NCI-H1930 (cell line): ENCODE measurements at places on chromosomes 7 and 10.

DNA sequence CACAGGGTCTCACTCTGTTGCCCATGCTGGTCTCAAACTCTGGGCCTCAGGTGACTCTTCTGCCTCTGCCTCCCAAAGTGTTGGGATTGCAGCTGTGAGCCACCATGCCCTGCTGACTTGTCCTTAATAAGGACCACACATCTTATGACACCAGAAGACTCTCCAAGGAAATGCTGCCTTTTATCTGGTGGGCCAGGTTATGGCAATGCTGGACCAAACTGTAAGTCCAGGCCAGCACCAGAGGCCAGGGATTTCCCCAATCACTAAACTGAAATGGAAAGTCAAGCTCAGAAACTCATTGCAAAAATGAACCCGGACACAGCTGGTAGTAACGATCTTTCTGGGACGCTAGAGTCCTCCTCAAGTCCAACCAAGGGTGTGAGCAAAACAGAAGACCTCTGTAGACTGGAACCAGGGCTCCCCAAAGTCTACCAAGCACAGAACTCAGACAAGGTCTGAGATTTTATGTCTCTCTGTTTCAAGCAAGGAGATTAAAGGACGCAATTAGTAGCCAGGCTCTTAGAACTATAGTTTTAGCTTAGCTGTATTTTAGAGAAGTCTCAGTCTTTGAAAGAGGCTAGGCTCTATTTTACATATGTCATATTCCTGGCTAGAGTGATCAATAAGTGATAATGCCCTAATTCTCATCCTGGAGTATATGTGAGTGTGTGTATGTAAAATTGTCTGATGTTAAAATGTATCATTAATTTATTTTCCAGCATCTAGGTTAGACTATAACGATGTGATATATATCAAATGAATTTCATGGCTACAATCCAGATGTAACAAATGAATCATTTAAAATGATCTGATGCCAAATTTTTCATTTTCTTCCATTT, 74.0 kb upstream of the ITGB1 start:
- DNase-seq: no peak

DNA sequence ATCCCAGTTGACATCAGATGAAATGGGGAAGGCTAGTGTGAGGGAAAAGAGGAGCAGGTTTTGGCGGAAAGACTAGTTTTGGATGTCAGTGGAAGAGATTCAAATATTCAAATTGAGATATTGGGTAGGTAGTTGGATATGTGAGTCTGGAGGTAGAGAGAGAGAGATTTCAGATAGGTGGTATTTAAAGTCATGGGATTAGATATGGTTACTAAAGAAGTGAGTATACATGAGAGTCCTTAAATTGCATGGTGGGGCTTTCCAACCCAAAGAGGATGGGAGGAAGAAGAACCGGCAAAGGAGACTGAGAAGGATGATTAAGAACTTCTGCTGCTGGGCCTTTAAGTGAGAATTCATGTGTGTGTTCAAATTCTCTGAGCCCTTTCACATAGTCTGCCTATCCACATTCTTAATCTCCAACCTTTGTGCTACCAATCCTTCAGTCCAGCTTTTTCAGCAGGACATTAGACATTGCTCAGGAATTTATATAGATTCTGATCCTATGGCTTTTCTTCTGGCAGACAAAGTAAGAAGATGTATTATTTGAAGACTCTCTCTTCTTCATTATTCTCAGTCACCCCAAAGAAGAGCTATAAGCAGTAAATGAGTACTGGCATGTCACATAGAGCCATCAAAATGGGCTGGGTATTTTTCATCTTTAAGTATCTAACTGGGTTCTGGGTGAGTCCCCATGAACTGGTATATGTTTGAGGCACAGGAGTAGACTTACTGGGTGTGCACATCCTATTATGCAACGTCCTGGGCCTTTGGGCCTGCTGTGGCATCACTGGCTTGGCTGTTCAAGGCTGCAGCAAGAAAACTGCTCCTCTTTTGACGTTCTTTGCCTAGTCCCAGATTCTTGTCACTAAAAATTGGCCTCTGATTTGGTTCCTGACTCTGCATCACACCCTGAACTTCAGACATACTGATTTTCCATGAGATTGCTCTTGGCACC, 33.6 kb downstream of the ST7 start:
- DNase-seq: no peak

- no peak for DNase-seq
Measured at GRCh38 chr7:1919539-1920265, 249.6 kb downstream of the ELFN1 start.

DNA sequence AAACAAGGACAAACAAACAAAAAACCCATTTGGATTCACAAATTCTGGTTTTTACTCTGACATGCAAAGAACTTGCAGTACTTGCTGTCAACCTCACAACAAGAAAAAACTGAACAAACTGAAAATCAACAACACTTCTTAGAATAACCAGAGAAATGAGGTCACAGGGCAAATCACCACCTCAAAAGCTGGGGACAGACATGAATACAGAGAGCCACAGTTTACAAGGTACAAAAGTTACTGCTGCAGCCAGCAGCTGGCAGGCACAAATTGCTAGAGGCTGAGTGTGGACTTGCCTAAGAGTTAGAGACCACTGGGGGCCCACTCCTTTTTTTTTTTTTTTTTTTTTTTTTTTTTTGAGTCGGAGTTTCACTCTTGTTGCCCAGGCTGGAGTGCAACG, 15.0 kb upstream of the RNF32 start:
- DNase-seq: no peak

GRCh38 chr10:91742229-91742628, 56.0 kb upstream of the TNKS2 start:
- no peak for DNase-seq

DNA sequence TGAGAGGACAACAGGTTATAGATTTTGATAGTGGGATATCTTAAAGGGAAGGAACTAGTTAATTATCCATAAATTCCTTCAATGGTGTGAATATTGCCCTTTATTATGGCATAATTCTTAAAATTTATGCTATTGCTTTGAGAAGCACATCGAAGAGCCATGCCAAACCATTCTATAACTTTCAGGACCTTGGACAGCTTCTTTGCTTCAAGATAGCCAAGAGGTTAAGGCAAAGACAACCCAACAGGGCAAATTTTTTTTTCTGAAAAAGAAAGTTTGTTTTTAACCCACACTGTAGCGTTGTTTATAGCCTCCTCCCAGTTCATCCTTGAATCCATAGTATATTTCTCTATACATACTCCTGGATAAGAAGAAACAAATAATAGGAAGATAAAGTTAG, 103.2 kb downstream of the NRG3 start:
- DNase-seq: no peak

DNA sequence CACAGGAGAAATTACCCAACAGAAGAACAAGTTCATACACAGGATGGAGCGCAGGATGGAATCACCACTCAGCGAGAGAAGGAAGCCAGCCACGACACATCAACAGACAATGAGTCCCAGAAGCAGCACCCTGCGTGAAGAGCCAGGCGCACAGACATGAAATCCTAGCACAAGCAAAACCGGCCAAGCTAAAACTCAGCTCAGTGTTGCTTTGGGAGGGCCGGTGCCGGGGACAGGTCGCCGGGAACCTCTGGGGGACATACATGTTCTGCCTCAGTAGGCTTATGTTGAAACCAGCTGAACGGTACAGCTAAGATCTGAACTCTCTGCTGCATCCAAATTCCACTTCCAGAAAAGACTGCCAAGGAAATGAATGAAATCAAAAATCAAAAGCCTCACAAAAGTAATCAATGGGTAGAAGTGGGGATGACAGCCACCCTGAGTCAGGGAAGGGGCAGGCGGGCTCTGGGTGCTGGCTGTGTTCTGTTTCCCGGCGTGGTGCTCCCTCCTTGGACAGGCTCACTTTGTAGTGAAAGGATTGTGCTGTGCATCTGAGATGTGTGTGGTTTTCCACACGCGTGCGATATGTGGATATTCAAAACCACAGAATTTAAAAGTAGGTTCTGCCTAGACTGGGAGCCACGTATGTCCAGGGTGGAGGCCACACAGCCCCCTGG, 114.7 kb downstream of the PDGFA start:
- no peak for DNase-seq

DNA sequence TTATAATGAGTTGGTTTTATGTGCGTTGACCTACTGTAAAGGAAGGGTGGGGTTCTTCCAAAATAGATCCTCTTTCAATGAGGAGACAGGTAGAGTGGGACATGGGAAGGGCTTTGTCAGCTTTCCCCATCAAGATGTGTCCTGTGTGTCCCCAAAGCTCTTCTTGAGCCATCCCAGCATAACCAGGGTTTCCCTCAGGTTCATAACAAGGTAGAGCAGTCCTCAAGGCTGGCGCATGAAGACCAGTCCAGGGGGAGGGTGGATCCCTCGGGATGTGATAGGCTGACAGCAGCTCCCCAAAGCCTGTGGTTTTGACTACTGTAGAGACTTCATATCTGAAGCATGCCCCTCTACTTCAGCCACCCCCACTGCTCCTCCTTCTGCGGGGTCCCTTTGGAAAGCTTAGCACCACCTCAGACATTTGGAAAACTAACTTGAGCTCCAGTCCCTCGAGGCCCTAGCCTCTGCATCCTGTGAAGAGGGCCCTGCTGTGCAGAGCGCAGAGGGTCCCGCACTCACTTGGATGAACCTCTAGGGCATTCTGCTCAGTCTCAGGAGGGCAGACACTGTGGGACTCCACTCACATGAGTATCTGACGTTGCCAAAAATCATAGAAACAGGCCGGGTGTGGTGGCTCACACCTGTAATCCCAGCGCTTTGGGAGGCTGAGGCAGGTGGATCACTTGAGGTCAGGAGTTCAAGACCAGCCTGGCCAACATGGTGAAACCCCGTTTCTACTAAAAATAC, 1.1 kb upstream of the GIMAP8 start:
- DNase-seq: no peak

- DNase-seq: no peak
Measured at GRCh38 chr7:18445916-18446520, 49.5 kb upstream of the HDAC9 start.

- no peak for DNase-seq
Measured at GRCh38 chr7:30080818-30081217, 52.6 kb downstream of the PLEKHA8 start.

- no peak for DNase-seq
Measured at GRCh38 chr10:44380829-44381600, 3.9 kb downstream of the CXCL12 start.

GRCh38 chr7:44629829-44630522, 23.5 kb downstream of the OGDH start:
- no peak for DNase-seq

- no peak for DNase-seq
Measured at GRCh38 chr10:125158601-125159485, 1.5 kb downstream of the CTBP2 start.

DNA sequence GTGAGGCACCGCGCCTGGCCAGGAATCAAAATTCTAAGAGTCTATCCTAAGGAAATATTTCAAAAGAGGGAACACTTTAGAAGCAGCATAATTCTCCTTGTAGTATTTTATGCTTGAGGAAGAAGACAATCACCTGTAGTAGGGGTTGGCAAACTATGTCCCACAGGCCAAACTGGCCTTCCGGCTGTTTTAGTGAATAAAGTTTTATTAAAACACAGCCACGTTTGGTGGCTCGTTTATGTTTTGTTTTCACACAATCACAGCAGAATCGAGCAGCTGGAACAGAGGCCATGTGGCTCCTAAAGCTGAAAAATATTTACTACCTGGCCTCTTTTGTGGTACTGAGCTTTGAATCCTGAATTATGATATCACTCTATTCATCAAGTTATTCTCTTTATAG, 131.7 kb upstream of the TNS3 start:
- DNase-seq: no peak

DNA sequence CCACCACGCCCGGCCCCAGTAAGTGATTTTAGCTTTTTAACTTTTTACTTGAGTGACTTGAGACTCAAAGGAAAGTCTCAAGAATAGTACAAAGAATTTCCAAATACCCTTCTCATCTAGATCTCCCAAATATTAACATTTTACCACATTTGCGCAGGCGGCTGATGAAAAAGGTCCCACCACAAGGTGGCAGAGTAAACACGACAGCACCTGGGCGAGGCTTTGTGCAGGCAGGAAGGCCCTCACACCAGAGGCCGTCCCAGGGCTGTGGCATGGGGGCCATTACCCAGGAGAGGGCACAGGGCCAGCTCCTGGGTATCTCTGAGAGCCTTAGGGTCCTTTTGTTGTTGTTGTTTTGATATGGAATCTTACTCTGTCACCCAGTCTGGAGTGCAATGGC, 50.0 kb upstream of the WIPI2 start:
- no peak for DNase-seq

GRCh38 chr7:4227105-4228010, 454.7 kb upstream of the FOXK1 start:
- DNase-seq: no peak

GRCh38 chr10:11322698-11323097, 288.8 kb downstream of the USP6NL start:
- DNase-seq: no peak

GRCh38 chr10:5959581-5960069, 17.7 kb downstream of the IL15RA start:
- no peak for DNase-seq

- DNase-seq: no peak
Measured at GRCh38 chr10:89427629-89428028, 13.3 kb downstream of the IFIT5 start.

DNA sequence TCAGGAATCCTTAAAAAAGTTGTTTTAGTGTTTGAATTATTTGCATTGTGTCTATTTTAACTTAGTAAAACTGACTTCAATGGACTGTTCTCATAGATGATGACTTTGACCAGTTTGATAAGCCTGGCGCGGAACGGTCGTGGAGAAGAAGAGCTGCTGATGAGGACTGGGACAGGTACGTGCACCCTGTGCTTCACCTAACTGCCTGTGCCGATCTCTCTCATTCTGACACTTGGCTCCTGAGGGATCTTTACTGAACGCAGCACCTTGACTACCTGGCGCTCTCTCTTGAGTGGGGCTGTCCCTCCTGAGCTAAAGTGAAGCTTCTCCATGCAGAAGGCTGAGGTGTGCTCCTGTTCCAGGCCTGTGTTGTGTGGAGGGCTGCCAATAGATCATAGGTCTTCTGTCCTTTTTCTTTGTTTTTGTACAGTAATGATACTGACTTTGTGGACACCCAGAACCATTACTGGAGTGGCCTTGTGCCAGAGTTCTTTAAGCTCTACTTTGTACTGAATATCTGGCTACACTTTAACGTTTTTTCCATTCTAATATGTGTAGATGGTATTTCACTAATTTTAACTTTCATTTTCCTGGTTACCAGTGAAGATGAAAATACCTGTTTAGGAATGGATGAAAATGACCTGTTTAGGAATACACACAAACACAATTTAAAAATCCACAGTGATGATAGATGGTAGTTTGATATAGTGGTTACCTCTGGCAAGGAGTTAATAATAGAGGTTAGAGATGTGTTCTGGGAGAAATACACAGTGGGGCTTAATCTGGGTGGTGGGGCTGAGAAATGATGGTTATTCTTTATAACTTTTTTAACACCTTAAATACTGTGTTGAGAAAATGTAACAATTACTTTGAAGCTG, 20.9 kb downstream of the RBM33 start:
- no peak for DNase-seq

DNA sequence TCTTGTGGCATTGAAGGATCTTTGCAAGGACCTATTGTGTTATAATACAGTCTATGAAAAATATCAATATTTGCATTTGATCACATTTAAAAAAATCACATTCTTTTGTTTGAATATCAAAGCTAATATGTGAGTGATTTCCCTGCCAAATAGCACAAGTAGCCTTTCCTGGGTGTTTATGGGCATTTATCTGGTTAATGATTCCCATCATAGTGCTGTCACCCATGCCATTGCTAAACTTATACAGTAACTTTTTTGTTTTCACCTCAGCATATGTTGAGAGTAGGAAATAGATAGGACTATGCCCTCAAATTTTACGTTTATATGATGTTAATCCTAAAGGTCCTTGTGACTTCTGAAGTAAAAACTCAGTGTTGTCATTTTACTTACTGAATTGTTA, 136.9 kb downstream of the CFTR start:
- no peak for DNase-seq

- DNase-seq: no peak
Measured at GRCh38 chr7:5363729-5364128, 59.9 kb downstream of the TNRC18 start.
